ENCODE measurements at places on chromosomes 5 and 9.

GRCh38 chr5:177310757-177311391, 824 bp downstream of the MXD3 start:
- DNase-seq, result no peak

DNA sequence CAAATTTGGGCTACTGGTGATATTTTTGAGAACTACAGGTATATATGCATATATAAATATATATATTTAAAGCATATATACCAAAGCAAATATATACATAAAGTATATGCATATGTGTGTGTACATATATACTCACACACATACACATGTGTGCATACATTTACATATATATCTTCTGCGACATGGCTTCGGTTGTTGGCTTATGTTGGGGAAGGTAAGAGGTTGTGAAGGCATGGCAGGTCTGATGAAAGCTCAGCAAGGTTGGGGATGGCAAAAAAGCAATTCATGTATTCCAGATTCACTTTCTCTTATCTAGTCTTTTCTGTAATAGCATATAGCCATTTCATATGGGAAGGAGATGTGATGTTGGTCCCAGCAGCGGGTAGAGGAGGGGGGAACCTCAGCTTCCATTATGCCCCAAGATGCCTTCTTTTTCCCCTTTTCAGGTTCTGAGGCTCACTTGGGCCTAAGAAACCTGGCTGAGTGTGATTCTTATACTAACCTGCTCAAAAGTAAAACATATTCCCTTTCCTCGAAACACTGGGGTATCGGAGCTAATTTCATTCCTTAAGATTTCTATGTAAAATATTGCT, 201.7 kb downstream of the MEF2C start:
- DNase-seq, result no peak

DNA sequence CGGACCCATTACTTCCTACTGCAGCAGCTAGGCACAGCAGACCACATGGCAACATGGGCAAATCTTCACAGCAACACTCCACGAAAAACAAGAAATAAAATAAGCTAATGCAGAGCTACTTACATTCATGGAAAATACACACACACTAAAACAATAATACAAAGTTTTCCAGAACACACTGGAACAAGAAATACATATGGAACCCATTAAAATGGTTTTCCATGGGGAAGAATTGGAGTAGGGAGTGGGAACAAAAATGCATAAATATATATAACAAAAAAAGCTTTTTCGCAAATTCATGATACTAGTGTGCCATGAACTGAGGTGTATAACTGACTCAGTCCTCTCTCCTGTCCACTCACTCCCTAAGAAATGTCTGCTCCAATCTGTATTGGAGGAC, 8.3 kb downstream of the ADAMTS12 start:
- no peak for DNase-seq

GRCh38 chr9:127876026-127876763, 1.3 kb downstream of the AK1 start:
- DNase-seq, result no peak

DNA sequence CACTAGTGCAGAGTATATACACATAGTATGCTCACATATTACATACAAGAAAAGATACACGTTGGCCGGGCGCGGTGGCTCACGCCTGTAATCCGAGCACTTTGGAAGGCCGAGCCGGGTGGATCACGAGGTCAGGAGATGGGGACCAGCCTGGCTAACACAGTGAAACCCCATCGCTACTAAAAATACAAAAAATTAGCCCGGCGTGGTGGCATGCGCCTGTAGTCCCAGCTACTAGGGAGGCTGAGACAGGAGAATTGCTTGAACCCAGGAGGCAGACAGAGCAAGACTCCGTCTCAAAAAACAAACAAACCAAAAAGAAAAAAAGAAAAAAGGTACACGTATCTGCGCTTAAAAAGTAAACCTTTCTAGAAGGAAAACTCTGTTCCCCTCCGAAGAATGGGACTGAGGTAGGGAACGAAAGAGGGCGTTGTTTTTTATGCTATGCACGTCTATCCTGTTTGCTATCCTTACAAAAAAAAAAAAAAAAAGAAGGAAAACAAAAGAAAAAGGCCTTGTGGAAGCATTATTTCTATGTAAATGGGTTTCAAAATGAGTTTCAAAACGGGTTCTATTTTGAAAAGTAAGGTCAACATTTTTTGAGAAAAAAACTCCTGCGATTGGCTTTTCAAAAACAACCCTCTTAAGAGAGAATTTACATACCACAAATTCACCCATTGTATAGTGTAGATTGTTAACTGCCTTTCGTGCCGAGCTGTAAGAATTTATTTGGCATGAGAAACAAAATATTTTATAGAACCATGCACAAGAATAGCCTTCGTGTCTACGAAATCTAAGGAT, 1.2 kb downstream of the AK3 start:
- no peak for DNase-seq

GRCh38 chr5:161709239-161709638, 23.7 kb downstream of the GABRA6 start:
- no peak for DNase-seq

DNA sequence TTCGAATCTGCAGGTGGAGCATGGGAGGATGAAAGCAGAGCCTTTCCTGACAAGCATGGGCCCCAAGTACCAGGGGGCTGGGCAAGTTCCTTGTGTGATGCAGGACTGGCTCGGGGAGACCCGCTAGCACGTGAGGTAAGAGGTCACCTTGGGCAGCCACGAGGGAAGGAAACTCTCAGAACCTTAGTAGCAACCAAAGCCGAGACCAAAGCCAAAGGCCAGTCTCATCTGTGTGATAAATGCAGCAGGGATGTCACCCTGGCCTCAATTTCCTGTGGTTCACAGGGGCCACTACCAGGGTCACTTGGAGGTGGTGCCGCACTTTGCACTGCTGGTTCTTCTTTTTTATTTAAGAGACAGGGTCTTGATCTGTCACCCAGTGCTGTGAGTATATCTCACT, 39.5 kb downstream of the PRRT1B start:
- no peak for DNase-seq
